ENCODE measurements at places on chromosomes 1 and 21. TPM values are rescaled to one million over a fixed set of nuclear protein-coding genes. Genes with fewer than 3 reads are reported as not detected.
A peak's percentile ranks its signal among the peaks of the same experiment; 100 is the strongest.

GRCh38 chr1:43370564-43370963 lies 2.8 kb upstream of the ELOVL1 start:
- DNase-seq: no peak

Gene LORICRIN
- not detected for total RNA-seq

- DNase-seq: peak; percentile 21
Observed at GRCh38 chr1:243751506-243751905, 98.5 kb downstream of the AKT3 start.

GRCh38 chr1:185419718-185420117 lies 102.7 kb upstream of the IVNS1ABP start:
- DNase-seq: no peak

DNA sequence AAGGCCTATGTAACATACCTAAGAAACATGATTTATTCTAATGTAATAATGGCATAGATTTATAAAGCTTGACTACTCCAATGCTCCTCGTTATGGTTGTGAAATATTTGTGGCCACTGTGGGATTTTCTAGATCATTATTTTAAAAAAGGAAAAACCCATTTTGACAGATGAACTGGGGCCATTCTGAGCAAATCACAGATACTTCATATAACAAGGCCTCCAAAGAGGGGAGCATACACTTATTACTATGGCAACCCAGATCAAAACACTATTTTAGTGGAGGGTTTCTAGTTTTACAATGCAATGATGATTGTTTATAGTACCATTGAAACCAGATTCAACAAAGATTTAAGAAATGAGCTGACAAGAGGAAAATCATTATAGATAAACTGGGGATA lies 346.6 kb downstream of the ZNF326 start:
- no peak for DNase-seq

GRCh38 chr1:113928187-113928930 lies 765 bp upstream of the HIPK1 start:
- DNase-seq: no peak

Gene PTGFR
- 0.14 TPM for total RNA-seq

DNA sequence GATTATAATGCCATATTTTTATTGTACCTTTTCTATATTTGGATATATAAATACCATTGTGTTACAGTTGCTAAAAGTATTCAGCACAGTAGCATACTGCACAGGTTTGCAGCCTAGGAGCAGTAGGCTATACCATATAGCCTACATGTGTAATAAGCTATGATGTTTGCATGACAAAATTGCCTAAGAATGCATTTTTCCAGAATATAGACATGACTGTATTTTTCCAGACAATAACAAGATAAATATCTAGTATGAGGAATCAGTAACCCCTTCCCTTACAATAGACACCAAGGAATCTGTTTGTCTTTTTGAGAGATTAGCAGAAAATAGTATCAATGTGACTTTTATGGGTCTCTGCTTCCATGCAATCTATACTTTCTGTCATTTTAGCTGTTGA lies 228.6 kb downstream of the GRIK1 start:
- DNase-seq: no peak

Gene HTR6
- total RNA-seq: not detected

- peak; percentile 53 for DNase-seq
Observed at GRCh38 chr1:68442822-68443556, 6.8 kb downstream of the RPE65 start.

Gene HMGCL
- 24.2 TPM for total RNA-seq

Gene OR2L3
- not detected for total RNA-seq

Gene OPRD1
- total RNA-seq: not detected

DNA sequence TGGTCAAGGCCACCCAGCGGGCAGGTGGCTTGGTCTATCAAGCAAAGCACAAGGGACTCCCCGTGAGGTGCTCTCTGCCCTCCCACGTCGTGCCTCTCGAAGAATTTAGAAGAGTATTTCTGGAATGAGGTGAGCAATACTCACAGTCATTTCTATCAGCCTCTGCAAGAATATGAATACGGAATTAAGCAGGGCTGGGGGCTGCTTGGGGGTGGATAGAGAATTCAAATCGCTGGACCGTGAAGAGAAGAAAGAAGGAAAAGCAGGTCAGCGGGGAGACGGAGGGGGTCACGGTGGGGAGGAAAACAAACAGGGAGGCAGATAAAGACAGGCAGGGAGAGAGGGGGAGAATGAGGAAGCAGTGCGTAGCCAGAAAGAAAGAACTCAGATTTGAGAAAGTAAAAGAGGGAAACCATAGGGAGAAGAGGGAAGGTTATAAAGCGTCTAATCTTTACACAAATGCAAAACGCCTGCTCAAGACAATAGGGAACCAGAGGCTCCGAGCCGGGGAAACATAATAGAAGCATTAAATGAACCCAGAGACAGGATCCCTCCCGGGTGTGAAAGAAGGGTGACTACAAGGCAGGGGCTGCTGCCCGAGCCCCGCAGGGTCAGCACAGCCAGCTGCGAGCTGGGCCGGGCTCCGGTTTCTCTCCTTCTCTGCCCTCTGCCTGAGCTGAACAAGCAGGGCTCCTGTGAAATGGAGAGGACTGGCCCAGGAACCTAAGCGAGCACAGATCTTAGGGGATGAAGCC lies 2.1 kb upstream of the EDN2 start:
- DNase-seq: no peak

- no peak for DNase-seq
Observed at GRCh38 chr1:14521622-14522021, 76.9 kb upstream of the KAZN start.

Gene NEK2
- 20.3 TPM for total RNA-seq

- no peak for DNase-seq
Observed at GRCh38 chr1:15538771-15539170, 12.1 kb downstream of the DNAJC16 start.

DNA sequence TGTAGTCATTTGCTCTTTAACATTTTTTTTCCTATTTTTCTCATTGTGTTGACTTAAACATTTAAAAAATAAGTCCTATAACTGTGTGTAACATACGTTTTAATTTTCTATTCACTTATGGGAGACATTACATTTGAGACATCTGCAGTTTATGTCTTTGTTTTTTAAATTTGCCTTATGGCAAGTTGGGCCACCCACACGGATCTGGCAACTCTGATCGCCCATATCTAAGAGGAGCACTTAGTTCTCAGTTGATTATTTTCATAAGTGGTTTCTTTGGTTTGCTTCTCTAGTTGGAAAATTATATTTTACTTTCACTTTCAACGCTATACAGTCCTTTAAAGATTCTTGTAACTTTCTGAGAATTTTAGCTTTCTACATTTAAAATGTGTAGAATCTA lies 13.8 kb upstream of the ZNF124 start:
- DNase-seq: no peak

DNA sequence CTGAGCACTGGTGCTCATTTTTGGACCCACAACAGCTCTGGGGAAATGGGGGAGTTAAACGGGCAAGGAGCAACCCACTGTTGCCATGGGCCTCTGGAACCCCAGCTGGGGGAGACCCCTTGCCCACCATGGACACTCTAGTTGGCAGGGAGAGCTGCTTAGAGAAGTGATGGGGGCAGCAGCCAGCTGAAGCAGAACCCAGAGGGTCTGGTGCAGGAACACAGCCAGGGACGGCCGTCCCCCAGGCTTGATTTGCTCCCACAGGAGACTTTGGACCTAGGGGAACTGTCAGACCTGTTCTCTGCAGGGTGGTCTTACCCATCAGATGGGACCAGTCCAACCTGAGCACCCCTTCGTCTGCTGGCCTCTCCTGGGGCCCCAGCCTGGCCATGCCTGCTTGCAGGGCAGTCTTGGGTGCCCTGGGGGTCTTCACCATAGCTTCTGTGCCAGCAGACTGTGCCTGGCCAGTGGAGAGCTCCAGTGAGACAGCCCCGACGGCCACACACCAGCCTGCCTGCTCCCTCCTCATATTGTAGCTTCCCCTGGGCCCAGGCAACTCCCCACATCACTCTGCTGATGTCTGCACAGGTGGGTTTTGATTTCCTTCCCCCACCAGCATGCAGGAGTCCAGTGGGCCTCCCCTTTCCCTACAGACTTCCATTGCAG lies 11.3 kb downstream of the SPATC1L start:
- no peak for DNase-seq

- no peak for DNase-seq
Observed at GRCh38 chr1:174761335-174761734, 238.4 kb upstream of the CACYBP start.

DNA sequence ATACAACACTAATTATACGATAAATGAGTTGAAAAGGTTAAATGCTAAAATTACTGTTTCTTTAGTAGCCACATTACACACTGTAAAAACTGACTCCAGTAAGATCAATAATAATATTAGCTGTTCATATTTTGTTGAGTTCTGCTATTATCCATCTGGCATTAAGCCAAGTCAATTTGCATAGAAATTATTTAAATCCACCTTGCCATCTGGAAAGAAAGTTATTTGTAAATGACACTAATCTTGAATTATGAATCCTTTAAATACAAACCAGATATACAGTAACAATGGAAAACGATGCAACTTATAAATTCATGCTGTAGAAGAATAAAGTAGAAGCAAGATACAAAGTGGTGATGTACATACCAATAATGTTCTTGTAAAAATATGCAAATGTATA lies 81.4 kb upstream of the BCL10 start:
- DNase-seq: no peak

GRCh38 chr1:83547901-83548300 lies 451.0 kb downstream of the TTLL7 start:
- no peak for DNase-seq

DNA sequence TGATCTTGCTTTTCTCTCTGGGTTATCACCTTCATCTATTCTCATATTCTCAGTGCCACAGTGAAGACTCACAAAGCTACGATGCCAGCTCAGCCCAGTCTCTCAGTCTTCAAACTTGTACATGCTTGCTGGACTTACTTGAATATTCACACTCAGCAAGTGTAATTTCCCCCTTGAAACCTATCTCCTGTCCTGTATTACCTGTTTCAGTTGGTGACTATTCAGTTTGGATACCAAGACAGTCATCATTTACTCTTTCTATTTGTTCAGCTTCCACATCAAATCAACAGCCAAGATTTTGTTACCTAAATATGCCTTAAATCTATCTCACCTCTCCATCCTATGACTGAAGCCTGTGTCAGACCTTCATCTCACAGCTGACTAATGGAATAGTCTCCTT lies 209.7 kb downstream of the LRRC7 start:
- DNase-seq: no peak

- DNase-seq: no peak
Observed at GRCh38 chr21:14945176-14945575, 119.6 kb downstream of the NRIP1 start.

DNA sequence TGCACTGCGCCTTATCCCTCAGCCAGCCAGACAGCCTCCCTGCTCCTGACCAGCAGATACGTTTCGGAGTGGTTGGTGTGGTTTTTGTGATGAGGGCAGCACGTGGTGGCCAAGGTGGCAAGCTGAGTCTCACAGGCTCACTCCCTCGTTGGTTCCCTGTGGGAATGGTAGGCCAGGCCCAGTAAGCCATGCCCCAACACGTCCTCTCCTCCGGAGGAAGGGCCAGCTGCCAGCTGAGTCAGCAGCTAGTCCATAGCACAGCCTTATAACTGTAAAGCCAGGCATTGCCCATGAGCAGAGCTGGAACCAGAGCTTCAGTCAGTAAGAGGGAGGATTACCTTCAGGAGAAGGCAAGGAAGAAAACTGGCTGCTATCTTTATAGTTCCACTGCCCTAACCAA lies 29.5 kb downstream of the SZRD1 start:
- peak; percentile 66 for DNase-seq

Gene CELA2B
- total RNA-seq: not detected

Gene CLEC20A
- not detected for total RNA-seq

- no peak for DNase-seq
Observed at GRCh38 chr1:154792899-154793298, 77.2 kb downstream of the KCNN3 start.

DNA sequence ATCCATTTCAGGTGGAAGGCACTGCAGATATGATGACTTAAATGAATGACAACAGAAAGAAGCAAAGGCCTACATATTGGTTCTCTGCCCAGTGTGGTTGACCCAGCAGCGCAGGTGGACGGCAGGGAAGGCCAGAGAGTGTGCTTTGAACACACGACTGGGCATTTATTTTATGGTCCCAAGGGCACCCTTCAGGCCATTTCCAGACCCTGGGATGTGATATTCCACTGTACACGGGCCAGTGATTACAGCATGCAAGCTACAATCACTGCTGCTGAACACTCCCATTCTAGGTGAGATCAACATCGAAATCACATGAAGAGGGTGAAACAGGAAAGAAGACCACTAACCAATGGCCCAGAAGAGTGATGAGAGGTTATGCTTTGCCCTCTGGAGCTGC lies 33.8 kb downstream of the PCNX2 start:
- DNase-seq: no peak

GRCh38 chr21:41393876-41394465 lies 32.1 kb upstream of the MX1 start:
- no peak for DNase-seq

DNA sequence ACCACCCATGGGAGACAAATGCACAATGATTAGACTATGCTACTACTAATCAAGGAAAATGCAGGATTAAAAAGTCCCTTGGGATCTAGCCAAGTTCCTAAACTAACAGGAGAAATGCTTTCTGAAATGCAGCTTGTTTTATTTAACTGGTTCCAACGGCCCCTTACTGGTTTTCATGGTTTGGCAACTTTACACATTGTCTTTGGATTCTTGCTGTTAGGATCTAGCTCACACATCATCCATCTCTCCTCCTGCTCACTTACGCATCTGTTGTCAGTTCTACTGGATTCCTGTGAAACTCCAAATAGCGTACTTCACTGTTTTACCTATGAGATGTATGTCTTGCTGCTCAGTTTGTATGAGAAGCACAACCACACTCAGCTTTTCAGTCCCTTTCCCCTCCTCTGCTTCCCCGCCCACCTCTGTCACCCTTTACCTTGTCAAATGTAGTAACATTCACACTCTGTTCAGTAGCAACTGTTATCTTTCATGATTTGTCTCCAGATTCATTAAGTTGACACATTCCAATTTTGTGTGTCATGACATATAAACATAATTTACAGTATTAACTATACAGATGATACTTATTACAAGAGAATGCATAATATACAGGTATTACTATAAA lies 130.1 kb downstream of the SIM2 start:
- DNase-seq: no peak

DNA sequence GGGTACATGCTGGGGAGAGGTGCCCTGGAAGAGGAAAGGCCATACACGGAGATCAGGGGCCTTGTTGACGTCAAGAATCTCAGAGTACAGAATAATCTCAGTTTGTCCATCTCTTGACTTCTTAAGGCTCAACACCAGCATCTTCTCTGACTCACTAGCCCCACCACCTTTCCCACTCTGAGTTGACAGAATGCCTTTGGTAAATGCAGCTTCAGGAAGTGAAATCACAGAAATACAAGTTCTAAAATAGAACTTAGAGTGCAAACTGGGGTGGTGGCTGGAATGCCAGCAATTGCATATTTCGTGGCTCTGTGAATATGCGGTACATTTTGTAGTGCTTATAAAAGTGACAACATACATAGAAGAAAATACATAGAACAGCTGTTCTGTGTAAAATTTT lies 1.6 kb downstream of the COG2 start:
- DNase-seq: no peak

Gene RHCE
- not detected for total RNA-seq
